Calu3 (cell line): ENCODE measurements at places on chromosomes 3 and 15. TPM values are rescaled to one million over a fixed set of nuclear protein-coding genes. Genes with fewer than 3 reads are reported as not detected.

DNA sequence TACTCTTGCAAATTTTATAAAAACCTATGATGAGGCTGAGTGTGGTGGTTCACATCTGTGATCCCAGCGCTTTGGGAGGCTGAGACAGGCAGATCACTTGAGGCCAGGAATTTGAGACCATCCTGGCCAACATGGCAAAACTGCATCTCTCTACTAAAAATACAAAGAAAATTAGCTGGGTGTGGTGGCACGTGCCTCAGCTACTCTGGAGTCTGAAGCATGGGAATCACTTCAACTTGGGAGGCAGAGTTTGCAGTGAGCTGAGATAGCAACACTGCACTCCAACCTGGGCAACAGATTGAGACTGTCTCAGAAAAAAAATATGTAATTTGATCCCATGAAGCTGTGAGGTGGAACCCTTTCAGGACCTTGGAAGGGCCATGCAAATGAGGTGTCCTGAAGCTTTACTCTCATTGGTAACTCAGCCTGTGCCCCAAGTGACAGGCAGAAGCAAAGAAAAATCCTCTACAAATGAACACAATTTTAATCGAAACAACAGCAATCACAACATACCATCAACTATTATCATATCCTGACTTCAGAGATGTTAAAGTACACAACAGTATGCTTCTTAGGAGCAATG lies 84.6 kb upstream of the CDV3 start:
- H3K4me3 ChIP-seq: no peak overlapping the region
- DNase-seq: peak; percentile 33
- H3K27me3 ChIP-seq: no peaks in the 10 kb centered on the region
- H3K4me1 ChIP-seq: peaks cover 19% of the 10 kb centered on the region

- DNase-seq: no peak
- no peaks in the 10 kb centered on the region for H3K36me3 ChIP-seq
- no peak overlapping the region for H3K4me3 ChIP-seq
- no peaks in the 10 kb centered on the region for H3K4me1 ChIP-seq
- H3K27me3 ChIP-seq: no peaks in the 10 kb centered on the region
Measured at GRCh38 chr3:82355228-82355627, 593.8 kb upstream of the GBE1 start.

DNA sequence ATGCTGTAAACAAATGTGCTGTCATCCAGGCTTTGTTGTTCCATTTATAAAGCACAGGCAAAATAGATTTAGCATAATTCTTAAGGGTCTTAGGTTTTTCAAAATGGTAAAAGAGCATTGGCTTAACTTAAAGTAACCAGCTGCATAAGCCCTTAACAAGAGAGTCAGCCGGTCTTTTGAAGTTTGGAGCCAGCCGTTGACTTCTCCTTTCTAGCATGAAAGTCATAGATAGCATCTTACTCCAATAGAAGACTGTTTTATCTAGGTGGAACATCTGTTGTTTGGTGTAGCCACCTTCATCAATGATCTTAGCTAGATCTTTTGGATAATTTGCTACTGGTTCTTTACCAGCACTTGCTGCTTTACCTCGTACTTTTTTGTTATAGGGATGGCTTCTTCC lies 297.5 kb upstream of the DCBLD2 start:
- no peaks in the 10 kb centered on the region for H3K27me3 ChIP-seq
- H3K27ac ChIP-seq: no peak overlapping the region
- H3K4me3 ChIP-seq: no peak overlapping the region
- H3K4me1 ChIP-seq: no peaks in the 10 kb centered on the region
- DNase-seq: no peak
- no peaks in the 10 kb centered on the region for H3K36me3 ChIP-seq

Gene CAMK1
- 4.1 and 7.2 TPM in 2 replicates for total RNA-seq

Gene COLQ
- total RNA-seq: 1.3 and 1.7 TPM in 2 replicates

Gene PPIP5K1
- total RNA-seq: 28.1 and 29.4 TPM in 2 replicates
